Stimulated activated CD8-positive, alpha-beta memory T cell treated with anti-CD3 and anti-CD28 coated beads, Interleukin-2, amount 100 ng/mL, for 48 hours (primary cell): ENCODE measurements at places on chromosomes 2 and 18.

- no peak for DNase-seq
Observed at GRCh38 chr18:12468445-12468844, 60.7 kb downstream of the PRELID3A start.

- no peak for DNase-seq
Observed at GRCh38 chr2:207160115-207160514, 5.6 kb downstream of the KLF7 start.

DNA sequence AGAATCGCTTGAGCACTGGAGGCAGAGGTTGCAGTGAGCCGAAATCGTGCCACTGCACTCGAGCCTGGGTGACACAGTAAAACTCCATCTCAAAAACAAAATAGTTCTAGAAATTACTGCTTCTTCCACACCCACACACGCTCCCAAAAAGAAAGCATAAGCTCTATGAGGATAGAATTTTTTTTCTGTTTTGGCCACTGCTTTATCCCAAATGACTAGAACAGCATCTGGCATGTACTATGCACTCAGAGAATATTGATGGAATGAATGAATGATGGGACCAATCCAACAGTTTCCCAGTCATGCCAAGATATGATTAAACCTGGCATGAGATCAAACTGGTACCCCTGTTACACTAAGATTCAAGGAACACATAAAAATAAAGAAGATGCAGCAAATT, 455.4 kb upstream of the CHAC2 start:
- no peak for DNase-seq

GRCh38 chr2:181632733-181633401, 24.0 kb downstream of the CERKL start:
- no peak for DNase-seq

DNA sequence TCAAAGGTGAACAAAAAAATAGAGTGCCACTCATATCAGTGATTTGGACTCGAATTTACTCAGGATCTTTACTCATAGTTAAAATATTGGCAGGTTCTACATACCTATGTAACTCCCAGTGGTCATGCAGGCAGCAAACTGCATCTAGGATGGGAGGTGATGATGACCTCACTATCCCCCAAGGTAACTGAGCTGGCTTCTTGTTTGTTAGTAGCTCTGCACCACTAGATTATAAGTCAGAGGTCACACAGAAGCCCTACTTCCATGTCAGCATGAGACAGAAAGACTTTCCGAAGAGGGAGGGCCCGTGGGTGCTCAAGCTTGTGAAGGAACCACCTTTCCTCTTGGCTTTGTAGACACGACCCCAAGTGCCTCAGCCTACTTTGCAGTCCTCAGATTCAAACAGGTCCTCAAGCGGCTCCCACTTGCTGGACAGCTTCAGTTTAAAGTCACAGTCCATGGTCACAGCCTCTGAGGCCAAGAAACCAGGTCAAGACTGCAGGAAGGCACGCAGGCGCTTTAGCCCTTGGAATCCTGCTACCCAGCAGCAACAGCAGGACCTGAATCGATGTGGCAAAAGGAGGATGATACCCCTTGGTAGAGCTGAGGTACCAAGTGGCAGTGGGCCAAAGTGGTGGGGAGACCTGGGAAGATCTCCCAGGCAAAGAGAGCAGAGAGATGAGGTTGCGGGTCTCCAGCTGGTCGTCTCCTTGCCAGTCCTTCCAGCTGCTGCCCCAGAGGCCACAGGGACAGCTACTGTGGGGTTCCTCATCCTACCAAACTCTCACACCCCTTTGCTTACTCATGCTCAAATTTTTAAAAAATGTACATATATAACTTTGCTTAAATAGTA, 4.3 kb downstream of the NTSR2 start:
- DNase-seq, result no peak

DNA sequence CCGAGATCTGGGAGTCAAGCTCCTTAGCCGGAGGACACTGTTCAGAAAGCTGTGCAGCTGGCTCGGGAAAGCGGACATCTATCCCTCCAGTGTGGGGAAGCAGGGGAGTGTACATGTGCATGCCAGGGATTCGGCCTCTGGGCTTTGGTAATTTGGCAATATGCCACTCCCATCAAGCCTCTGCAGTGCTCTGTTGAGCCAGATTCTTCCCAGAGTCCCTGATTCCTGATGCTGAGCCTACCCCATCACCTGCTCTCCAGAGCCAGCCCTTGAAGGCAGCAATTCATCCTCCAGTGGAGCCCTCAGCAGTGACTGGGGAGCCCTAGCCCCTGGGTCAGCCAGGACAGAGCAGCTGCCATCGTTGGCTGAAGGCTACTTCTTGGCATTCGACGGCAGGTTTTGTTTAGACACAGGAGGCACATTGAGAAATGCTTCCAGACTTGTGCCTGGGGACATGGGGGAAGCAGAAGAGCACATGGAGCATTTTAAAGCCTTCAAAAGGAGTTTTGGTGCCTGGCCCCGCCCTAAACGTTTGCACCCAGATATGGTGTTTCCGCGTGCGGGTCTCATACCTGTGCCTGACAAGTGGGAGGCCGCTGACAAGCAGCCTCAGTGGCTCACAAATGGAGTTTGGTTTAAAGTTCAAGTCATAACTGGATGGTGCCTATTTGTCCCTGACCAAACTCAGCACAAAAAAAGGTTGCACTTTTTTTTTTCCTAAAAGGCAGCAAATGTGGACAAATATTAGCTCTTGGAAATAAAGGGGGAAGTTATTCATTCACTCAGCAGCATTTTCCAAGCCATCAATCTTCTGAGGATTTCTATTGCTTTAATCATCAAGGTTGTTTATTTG, 272.8 kb downstream of the CYRIA start:
- DNase-seq, result no peak

DNA sequence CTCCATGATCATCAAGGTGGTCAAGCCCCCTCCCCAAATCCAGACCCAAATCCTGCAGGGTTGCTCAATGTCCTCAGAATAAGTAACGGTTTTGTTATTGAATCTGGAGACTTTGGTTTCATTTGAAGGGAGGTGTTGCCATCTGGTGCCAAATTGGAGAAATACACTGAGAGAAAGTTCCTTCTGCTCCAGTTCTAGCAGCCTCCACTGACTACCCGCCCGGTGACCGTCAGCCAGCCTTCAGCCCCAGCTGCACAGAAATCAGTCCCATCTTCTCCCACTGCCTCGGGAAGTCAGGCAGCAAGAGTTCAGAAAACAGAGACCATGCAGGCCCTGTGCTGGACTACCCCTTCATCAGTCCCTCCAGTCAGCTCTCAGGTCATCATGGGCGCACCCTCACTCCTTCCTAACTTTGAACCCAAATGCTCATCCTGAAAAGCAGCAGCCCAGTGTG, 38.7 kb downstream of the PKDCC start:
- DNase-seq, result no peak

GRCh38 chr2:197937814-197938213, 133.4 kb downstream of the PLCL1 start:
- DNase-seq, result no peak

DNA sequence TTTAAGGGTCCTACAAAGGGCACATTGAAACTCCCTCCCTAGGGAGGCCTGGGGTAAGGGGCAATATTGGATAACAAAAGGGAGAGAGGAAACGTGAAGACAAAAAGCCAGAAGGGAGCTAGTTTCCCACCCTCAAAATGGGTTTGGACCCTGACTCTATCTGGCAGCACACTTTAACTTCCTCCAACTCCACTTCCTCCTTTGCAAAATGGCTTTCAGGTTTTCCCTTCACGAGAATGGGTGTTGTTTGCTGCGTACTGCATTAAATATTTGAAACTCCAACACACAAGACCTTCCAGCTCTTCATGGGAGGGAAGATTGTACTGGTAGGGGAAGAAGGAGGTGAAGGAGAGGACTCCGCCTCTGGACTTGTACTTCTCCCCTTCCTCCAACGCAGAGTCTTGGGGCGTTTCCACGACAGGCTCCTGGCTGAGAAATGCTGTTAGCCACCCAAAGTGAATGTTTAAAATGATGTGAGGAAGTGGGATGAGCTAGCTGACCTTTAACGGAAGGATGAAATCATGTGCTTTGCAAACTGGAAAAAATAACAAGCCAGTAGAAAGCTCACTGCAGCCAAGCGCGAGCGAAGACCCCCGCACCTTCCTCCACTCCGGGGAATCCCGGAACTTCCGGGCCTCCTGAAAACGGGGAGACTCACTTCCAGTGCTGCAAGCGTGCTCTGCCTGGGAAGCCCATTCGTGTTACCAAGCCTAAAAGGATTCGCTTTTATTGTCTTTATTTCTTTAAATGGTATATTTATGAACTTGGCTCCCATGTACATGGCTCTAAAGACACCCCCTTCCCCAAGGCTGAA, 85.6 kb downstream of the VIT start:
- no peak for DNase-seq

GRCh38 chr2:215171151-215171550, 32.7 kb upstream of the ABCA12 start:
- DNase-seq, result no peak

GRCh38 chr18:22542406-22542835, 124.7 kb upstream of the CTAGE1 start:
- no peak for DNase-seq

GRCh38 chr18:48851599-48851960, 99.2 kb downstream of the SMAD7 start:
- DNase-seq, result no peak

GRCh38 chr2:189236066-189236465, 56.5 kb upstream of the COL5A2 start:
- no peak for DNase-seq

GRCh38 chr18:5720132-5720531, 175.2 kb downstream of the TMEM200C start:
- DNase-seq, result no peak

GRCh38 chr2:235053651-235054050, 101.8 kb downstream of the SH3BP4 start:
- no peak for DNase-seq

DNA sequence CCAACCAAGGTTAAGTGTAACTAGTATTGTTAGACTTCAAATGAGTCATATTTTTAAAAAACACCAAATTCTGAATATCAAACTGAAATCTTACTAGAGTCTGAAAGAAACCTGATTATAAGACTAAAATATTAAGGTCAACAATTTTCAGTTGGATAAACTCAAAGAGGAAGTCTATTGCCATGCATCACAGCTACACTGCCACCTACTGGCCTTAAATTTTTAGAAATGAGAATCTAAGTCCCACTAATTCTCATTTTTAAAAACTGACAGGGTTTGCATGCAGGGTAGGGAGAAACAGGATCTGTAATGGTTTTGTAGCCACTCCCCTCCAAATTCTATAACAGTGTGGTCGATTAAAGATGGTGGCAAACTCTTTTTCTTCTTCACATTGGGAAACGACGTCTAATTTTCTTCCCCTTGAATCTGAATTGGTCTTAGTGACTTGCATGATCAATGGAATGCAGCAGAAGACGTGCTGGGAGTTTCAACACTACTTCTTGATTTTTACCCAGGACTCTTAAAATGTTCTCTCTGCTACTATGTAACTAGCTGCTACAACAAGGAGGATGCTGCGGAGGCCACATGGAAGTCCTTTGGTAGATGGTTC, 176.1 kb upstream of the SESTD1 start:
- no peak for DNase-seq

DNA sequence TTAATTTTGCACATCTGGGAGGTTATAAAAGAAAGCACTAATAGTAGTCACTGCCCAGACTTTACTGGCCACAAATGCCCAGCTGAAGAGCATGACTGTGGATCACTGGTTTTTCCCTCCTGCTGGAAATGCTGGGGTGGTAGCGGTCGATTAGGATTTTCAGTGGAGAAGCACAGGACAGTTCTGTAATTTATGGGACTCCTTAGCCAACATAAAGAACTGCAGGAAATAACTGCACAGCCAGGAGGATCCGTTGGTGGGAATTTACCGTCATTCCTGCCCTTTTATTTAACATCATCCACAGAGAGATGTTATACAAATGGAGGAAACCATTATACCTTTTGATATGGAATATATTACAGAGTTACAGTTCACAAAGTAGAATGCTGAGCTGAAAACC, 61.5 kb downstream of the TNFRSF11A start:
- no peak for DNase-seq

DNA sequence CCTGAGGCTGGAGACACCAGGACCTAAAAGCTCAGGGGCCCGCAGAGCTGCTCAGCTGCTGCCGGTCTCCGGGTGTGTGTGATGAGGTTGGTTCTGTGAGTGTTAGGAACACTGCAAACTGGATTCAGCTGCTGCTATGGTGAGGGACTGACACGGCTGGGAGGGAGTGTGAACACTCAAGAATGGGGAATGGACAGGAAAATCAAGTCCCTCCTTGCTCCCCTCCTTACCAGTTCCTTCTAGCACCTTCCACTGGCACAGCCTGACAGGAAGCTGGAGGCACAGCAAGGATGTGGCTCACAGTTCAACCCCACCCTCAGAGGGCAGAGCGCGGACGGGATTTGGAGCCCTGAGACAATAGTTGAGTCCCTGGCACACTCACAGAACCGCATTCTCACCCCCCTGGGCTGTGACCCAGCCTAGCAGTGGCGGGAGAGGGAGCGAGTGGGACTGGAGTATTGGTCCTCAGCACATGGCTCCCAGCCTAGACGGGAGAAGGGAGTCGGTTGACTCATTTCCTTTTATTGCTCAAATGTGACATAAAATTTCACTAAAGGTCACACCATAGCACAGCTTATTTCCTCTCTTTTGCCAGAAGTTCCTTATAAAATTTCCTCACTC, 42.5 kb downstream of the LRRC30 start:
- no peak for DNase-seq

- no peak for DNase-seq
Observed at GRCh38 chr18:991441-991840, 86.8 kb downstream of the ADCYAP1 start.

GRCh38 chr2:164150604-164151003, 414.8 kb upstream of the FIGN start:
- no peak for DNase-seq

GRCh38 chr2:217166241-217166850, 306.5 kb upstream of the TNP1 start:
- DNase-seq, result no peak

GRCh38 chr18:44589693-44590355, 90.9 kb upstream of the SETBP1 start:
- DNase-seq, result no peak

DNA sequence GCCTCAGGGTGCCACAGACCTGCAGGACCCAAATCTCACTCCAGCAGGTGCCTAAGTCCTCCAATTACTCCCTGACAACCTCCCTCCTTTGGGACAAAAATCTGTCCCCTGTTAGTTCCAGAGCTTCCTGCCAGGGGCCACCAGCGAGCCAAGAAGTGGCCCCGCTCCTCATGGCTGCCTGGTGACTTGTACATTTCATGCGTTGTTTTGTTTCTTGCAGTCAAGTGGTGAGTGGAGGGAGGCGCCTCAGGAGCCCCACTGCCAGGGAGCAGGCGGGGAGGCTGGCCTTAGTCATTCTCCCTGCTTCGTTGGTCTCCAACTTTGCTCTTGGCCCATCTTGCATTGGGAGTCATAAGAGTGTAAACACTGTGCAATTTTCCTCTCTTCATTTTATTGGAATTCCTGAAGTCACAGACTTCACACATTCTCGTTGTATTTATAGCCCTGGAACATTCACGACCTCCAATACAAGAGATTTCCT, 81.3 kb downstream of the KCNF1 start:
- no peak for DNase-seq

GRCh38 chr2:239920693-239921365, 104.3 kb downstream of the NDUFA10 start:
- DNase-seq, result no peak

DNA sequence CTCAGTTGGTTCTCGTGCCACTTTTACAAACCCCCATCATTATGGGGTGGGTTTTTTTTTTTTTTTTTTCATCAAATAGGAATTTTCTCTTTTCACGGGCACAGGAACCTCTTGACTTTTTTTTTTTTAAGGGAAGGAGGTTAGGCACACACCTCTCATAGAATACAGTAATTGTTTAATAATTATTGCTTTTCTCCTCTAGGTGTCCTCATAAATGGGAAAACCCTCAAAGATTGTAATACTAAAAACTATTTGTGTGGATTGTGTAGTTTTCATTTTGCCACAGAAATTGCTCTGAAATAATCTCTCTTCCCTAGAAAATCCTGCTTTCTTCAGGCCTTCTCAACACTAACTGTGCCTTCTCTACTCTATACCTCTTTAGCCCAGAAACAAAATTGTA, 147.3 kb downstream of the GREB1L start:
- no peak for DNase-seq
